OCI-LY7 (cell line): ENCODE measurements at places on chromosomes 16 and 17. TPM values are rescaled to one million over a fixed set of nuclear protein-coding genes. Genes with fewer than 3 reads are reported as not detected.

PARD6A gene
- 10.5 and 14.0 TPM in 2 replicates for total RNA-seq

- no peak for DNase-seq
These were observed 105.4 kb downstream of the FTO start for GRCh38 chr16:53809088-53809932.

C17orf67 gene
- total RNA-seq = 5.4 and 6.0 TPM in 2 replicates

- no peak for DNase-seq
These were observed 2.6 kb upstream of the SPHK1 start for GRCh38 chr17:76381633-76382350.

DNA sequence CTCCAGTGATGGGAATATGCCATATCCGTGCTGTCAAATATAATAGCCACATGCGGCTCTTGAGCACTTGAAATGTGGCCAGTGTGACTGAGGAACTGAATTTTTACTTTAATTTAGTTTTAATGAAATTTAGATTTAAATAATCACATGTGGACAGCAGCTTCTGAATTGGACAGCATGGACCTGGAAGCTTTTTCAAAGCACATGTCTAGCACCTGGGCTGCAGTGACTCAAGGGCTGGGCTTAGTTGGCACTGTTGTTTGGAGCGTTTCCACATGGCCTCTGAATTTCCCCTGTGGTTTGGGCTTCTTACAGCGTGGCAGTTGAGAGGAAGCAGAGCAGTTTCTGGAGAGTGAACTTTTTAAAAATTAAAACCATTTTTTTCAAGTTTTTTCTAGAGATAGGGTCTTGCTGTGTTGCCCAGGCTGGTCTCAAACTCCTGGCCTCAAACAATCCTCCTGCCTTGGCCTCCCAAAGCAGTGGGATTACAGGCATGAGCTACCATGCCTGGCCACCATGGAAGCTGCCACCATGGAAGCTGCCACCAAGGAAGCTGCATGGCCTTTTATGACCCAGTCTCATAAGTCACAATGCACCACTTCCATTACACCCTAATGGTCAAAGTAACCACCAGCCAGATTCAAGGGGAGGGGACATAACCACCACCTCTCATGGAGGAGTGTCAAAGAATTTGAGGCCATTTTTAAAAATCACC is 6.7 kb upstream of the TOB1 start:
- DNase-seq = no peak

DNA sequence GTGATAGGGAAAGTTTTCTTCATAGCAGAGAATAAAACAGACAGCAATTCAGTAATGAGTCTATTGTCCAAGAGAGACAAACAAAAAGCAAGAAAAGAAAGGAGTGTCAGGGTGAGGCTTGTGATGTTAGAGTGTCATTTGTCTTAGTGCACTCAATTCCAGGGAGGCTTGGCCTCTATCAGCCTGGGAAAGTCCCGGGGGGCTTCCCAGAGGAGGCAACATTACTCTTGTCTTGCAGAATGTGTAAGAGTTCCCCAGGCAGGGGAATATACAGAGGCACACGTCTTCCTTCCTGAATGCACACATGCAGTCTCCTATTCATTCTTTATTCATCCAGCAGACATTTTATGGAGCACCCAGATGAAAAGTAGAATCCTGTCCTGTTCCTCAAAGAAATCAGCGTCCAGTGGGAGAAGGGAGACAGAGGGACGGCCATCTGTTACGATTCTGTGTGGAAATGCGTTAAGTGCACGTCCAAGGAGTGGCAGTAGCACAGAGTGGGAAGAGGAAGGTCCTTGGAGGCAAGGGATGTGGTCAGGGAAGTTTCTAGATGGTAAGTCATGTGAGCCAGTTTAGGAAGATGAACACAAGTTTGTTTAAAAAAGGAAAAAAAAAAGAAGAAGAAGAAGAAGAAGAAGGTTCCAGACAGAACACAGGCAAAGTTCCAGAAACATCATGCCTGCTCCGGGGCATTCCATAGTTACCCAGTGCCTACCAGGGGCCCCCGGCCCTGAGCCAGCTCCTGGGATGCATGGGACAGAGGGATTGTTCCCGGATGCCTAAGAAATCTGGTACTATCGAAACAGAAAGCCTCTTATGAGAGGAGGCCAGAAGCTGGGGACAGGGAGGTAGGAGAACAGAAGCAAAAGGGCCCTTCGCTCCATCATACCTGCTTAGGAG is 21.1 kb downstream of the CACNG4 start:
- DNase-seq = no peak

GSG1L gene
- not detected in 2 replicates for total RNA-seq

DNA sequence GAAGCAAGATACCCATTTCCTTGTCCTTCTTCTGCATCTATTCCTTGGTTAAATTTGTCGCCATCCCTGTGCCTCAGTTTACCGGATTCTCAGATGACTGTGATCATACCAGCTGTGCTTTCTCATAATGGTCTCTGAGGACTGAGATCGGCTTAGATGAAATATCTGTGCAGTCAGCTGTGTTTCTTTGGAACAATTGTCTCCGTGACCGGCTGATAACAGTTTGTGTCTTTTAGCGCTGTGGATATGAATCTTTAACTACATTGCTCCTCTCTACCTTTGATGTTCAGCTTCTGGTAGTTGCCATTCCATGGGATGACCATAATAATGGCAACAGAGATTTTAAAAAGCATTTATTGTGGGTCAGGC is 473 bp downstream of the FTO start:
- DNase-seq = no peak

- no peak for DNase-seq
These were observed 14.9 kb downstream of the MYO1D start for GRCh38 chr17:32861981-32862380.

CORO6 gene
- total RNA-seq = 6.2 and 7.5 TPM in 2 replicates
